IPS DF 19.7 (cell line): ENCODE measurements at places on chromosomes 11 and 22.

GRCh38 chr11:2662024-2662312 lies 37.8 kb downstream of the KCNQ1OT1 start:
- DNase-seq, result no peak

GRCh38 chr22:44578110-44578457 lies 80.1 kb upstream of the RTL6 start:
- no peak for DNase-seq

- DNase-seq, result no peak
Observed at GRCh38 chr11:23865341-23865975, 631.4 kb upstream of the LUZP2 start.

GRCh38 chr22:44714703-44715350 lies 12.8 kb downstream of the PRR5 start:
- no peak for DNase-seq

DNA sequence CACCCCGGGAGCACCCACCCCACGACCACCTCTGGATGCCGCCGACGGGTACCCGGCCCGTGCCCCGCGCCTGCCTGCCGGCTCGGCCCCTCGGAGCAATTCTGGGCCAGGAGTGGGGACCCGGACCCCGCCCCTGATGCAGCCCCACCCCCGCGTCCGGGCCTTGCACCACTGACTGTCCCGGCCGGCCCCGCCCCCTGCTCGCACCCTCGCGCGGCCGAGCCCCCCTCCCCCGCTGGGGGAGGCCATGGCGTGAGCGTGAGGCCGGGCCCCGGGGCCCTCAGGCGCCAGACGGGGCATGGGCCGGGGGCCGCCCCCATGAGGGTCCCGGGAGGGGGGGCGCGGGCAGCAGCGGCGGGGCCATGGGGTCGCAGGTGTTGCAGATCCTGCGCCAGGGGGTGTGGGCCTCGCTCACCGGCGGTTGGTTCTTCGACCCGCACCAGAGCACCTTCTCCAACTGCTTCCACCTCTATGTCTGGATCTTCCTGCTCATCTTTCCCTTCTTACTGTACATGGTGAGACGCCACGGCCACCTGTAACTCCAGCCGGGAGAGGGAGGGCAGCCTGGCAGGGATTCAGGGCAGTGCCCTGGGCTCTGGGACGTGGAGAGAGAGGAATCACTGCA lies 486 bp downstream of the PCNX3 start:
- DNase-seq, result no peak

DNA sequence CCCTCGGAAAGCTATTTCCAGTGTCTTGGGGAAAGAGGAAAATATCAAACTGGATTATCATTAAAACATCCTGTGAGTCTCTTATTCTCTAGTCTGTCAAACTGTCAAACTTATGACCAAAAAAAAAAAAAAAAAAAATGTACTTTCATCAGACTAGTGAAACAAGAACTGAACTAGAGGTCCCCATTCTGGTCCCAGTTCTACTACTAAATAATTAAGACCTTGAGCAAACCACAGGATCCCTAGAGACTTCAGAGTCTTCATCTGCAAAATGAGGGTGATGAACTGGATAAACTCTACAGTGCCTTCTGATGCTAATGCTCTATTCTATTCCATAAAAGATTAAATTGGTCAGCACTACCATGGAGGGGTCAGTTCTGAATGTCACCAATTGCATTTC lies 105.8 kb downstream of the SERGEF start:
- DNase-seq, result no peak

DNA sequence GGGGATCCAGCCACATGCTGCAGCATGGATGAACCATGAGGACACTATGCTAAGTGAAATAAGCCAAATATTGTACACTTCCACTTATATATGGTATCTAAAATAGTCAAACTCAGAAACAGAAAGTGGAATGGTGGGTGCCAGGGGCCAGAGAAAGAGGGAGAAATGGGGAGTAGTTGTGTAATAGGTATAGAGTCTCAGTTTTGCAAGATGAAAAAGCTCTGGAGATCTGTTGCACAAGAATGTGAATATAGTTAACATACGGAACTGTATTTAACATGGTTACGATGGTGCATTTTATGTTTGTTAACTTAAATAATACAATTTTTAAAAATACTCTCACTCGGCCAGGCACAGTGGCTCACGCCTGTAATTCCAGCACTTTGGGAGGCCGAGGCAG lies 21.2 kb downstream of the GDPD5 start:
- DNase-seq, result no peak

GRCh38 chr11:86230179-86230804 lies 14.3 kb upstream of the EED start:
- no peak for DNase-seq
